ENCODE measurements at places on chromosomes 3 and 15. TPM values are rescaled to one million over a fixed set of nuclear protein-coding genes. Genes with fewer than 3 reads are reported as not detected.

Gene OSTN
- 0.82 TPM for total RNA-seq

Gene CDC25A
- total RNA-seq, result 1.1 TPM

Gene MOBP
- total RNA-seq, result 274 TPM

Gene PLA2G4E
- total RNA-seq, result 0.15 TPM

Gene CPLX3
- 2.0 TPM for total RNA-seq

Gene MEF2A
- total RNA-seq, result 71.0 TPM

Gene HGD
- 1.0 TPM for total RNA-seq

Gene ZIC4
- total RNA-seq, result 6.1 TPM

DNA sequence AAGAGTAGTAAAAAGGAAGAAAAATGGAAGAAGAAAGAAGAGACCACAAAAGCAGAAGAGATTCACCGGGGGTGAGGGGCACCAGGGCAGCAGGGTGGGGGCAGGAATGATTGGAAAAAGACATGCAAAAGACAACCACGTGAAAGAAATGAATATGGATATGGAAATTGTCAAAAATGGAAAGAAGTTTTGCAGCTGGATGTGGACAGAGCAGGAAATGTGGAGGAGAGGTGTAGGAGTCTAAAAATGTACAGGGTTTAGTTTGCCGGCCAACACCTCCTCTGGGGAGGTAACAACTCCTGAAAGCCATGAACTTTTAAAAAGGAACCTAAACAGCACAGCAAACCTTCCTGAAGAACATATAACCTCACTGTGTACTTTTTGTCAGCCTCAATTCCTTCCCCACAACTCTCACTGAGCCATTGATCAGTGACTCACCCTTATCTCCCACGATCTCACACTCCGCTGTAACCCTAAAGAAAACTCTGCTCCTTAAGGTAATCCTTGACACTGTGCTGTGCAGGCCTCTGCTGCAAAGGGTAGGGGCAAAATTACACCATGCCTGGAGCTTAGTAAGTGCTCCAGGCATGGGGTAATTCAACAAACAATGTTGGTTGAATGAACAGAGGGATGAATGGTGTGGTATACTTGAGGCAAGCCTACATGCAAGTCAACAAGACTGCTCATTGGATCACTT, 100.2 kb upstream of the BOC start:
- DNase-seq, result no peak

DNA sequence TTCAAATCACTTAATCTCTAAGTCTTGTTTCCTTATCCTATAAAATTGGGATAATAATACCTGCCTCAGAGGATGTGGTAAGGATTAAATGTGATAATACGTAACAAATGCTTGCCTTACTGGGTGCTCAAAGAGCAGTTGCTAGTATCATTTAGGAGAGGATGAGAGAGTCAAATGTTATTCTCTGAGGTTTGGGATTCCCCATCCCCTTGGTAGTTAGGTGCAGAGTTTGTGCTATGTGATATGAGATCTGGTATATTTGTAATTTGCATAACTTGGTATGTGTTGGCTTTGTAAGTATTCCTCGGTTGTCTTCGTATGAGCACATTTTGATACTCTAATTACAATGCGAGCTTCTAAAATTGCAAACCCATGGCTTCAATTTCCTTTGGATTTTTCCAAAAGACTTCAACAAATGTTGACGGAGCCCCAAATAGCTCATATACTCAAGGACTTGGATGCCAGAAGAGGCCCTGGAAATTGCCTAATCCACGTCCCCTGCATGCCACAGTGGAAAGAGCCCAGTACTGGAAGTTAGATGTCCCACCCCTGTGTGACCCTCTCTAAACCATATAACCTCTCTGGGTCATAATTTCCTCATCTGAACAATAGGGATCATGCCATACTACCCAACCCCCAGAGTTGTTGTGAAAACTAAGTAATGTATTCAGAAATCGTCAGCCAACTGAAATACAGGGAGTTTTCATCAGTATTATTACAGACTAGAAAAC, 85.0 kb downstream of the FBN1 start:
- no peak for DNase-seq

- no peak for DNase-seq
Measured at GRCh38 chr3:180282386-180282785, 245.6 kb upstream of the PEX5L start.

- no peak for DNase-seq
Measured at GRCh38 chr3:101950985-101951733, 101.8 kb downstream of the NFKBIZ start.

- no peak for DNase-seq
Measured at GRCh38 chr3:37766797-37767776, 94.6 kb upstream of the CTDSPL start.

DNA sequence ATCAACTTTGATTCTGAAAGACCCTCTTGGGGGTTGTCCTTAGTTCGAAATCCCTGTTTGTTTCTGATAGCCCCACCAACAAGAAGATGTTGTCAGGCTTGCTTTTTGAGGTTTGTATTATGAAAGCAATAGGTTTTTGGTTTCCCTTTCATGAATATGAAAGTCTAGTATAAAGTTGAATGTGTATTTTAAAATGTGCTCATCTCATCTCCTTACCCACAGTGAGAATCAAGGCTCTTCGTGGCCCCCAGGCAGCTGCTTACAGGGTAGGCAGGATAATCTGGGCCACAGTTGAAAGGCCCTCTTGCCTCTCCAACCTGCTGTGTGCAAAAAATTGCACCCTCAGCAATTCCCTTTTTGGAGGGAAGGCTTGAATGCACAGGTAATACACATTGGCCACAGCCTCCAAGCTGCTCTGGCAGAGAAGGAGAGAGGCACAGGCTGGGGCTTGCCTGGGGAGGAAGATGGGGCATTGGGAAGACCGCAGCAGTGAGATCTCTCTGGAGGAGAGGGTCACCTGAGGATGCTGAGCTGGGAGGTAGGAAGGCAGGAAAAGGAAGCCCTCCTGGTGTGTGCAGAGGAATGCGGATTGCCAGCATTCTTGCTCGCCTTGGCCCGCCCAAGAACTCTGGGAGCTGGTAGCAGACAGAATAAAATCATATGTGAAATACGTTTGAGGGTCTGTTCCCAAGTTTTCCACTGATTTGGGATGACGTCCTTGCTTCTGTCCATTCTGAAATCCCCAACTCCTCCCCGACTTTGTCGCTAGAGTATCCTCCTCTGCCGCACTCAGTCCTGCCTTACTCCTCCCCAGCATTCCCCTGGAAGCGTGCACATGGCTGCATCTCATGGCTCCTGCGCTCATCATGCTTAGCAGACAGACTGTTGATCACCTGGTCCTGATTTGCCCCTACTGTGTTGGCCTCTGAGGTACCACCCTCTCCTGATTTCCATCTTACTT, 196.4 kb downstream of the RPLP1 start:
- no peak for DNase-seq

GRCh38 chr15:90351479-90352106, 491 bp upstream of the ZNF774 start:
- DNase-seq, result no peak

DNA sequence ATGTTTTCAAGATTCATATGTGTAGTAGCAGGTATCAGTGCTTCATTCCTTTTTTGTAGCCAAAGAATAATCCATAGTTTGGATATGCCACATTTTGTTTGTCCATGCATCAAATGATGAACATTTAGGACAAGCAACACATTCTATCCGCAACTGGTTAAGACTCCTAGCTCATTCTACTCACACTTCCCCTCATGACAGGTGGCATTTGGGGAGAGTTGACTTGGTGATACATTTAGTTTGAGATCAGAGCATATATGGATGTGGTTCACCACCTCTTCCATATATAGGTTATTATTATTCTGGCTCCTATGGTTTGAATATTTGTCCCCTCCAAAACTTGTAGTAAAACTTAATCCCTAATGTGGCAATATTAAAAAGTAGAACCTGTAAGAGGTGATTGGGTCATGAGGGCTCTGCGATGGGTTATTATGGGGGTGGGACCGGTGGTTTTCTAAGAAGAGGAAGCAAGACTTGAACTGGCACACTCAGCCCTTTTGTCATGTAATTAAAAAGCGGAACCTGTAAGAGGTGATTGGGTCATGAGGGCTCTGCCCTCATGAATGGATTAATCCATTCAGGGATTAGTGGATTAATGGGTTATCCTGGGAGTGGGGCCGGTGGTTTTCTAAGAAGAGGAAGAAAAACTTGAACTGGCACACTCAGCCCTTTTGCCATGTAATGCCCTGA, 75.3 kb upstream of the HRH1 start:
- DNase-seq, result no peak

DNA sequence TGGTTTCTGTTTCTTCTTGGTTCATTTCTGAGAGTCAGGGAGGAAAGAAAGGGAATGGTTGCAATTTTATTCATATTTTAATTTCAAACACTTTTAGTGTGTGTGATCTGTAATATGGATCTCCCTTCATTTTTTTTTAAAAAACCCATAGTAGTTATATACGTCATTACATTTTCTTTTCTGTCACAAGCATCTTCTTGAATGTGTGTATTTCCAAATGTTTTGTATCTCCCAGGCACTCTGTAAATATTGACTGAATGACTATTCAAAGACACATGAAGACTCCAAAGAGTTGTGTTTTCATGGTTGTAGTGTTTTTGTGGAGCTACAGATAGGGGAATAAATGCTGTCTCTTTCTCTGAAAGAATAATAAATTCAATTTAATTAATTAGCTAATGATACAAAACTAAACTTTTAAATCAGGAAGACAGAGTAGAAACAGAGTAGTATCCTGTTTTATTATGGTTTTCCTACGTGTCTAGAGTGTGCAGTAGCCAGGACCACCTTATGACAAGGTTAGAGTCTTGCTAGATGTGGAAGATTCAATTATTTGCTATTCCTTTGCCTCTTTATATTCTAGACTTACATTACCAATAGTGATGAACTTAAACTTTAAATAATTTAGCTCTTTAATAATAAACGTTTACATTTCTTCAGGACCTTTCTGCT, 35.5 kb downstream of the NECTIN3 start:
- no peak for DNase-seq

- no peak for DNase-seq
Measured at GRCh38 chr3:6416049-6416661, 444.8 kb upstream of the GRM7 start.

GRCh38 chr3:127408022-127408683, 120.3 kb upstream of the PRR20G start:
- no peak for DNase-seq
